ENCODE measurements at places on chromosomes 7 and 10. TPM values are rescaled to one million over a fixed set of nuclear protein-coding genes. Genes with fewer than 3 reads are reported as not detected.

GRCh38 chr10:115975506-115975905, 297.5 kb downstream of the GFRA1 start:
- no peak for DNase-seq

DNA sequence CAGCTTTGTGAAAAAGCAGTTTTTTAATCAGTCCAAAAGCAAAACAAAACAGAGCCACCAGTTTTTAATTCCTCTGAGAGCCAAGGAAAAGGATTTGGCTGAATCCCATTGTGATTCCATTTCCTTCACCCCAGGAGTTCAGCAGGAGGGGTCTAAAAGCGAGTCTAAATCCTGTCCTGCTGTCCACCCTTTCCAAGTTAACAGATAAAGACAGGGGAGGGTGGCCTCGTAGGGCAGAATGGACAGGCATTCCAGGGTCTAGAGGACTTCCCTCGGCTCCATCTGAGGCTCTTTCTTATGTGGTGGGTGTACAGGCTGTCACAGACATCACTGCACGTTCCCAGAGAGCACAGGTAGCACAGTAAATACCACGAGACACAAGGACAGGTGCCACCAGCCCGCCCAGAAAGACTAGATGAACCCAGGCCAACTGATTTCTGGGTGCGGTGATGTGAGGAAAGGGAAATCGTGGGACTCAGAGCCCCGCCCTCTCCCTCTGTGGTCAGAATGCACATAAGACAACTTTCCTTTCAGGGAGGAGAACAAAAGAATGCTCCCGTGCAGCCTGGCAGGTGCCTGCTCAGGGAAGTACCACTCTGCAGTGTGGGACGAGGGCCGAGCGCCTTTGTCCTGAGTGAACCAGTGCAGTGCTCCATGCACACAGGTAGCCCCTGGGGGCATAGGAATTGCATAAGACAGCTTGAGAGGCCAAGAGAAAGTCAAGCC, 119.7 kb downstream of the ABLIM1 start:
- peak; percentile 75 for DNase-seq

GRCh38 chr10:61503051-61503450, 49.9 kb upstream of the TMEM26 start:
- DNase-seq: no peak

Gene PHF14
- total RNA-seq: 41.1 TPM

Data from naive thymus-derived CD8-positive, alpha-beta T cell (primary cell).